GM12878 (cell line): ENCODE measurements at places on chromosomes 6 and 20. TPM values are rescaled to one million over a fixed set of nuclear protein-coding genes. Genes with fewer than 3 reads are reported as not detected.

GRCh38 chr6:154466139-154466538 is 44.3 kb downstream of the CNKSR3 start:
- H3K36me3 ChIP-seq, result no peaks in the 10 kb centered on the region
- H3K4me1 ChIP-seq, result no peaks in the 10 kb centered on the region
- H3K4me3 ChIP-seq, result no peak overlapping the region
- no peak overlapping the region for H3K27ac ChIP-seq
- no peaks in the 10 kb centered on the region for H3K27me3 ChIP-seq

DNA sequence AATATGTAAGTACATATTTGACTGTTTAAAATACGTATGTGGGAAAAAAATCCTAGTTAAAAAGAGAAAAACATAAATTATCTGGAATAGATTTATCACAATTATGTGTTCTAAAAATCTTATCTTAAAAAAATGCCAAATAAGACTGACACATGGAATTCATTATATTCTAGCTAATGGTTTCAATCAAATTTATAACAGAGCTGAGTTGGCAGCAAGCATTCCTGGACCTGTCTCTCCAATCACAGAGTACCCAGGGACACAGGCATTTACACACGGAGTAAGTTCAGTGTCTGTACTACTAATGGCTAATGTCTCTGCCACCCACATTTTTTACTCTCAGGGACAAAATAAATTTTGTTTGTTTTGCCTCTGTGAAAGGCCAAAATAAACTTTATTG is 122.3 kb downstream of the RPS12 start:
- H3K4me1 ChIP-seq, result no peaks in the 10 kb centered on the region
- H3K27me3 ChIP-seq, result peaks cover 3% of the 10 kb centered on the region; the same call in 1 of the 2 replicates
- H3K36me3 ChIP-seq, result no peaks in the 10 kb centered on the region
- H3K4me3 ChIP-seq, result no peak overlapping the region
- DNase-seq, result no peak
- H3K27ac ChIP-seq, result no peak overlapping the region

DNA sequence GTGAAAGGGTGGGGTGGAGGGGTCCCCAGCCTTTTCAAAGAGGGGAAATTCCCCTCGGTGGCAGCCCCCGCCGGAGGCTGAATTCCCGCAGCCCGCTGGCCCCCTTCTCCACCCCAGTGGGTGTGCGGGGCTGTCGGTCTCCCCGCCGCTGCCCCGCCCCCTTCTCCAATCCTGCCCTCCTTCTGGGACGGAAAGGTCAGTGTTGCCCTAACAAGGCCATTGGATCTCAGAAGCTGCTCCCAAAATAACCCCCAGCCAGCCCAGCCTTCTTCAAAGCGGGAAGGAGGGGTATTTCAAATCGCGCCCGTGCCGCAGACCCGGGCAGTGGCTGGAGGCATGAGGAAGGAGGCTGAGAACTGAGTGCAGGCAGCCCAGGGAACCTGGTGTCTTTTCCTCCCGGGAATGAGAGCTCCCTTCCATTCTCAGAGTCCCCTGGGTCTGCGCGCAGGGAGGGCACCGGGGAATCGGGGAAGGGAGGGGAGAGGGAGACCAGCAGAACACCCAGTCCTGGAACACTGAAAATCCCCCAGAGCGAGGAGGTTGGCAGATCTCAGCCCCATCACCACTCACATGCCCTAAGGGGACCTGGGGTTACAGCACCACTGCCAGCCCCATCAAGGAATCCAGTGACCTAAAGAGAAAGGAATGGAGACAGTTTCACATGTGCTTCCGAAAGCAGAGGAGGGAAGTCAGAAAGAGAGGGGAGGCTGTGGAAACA is at the start of gene JPH2:
Gene JPH2 (minus strand): TSS at position 135 of the 718 bp plus-strand sequence. CDS start 483 bp downstream, outside the sequence.
- H3K27me3 ChIP-seq, result peaks cover 12% of the 10 kb centered on the region; the same call in 1 of the 2 replicates
- no peak for DNase-seq
- H3K4me3 ChIP-seq, result no peak within 1 kb of the TSS
- H3K36me3 ChIP-seq, result no peaks in the 10 kb centered on the region
- no peaks in the 10 kb centered on the region for H3K4me1 ChIP-seq

GRCh38 chr6:52839124-52840055 is 1.2 kb downstream of the GSTA5 start:
- no peak overlapping the region for H3K27ac ChIP-seq
- no peaks in the 10 kb centered on the region for H3K4me1 ChIP-seq
- no peak overlapping the region for H3K4me3 ChIP-seq
- no peaks in the 10 kb centered on the region for H3K36me3 ChIP-seq
- H3K27me3 ChIP-seq, result no peaks in the 10 kb centered on the region

CDH4 gene
- total RNA-seq, result not detected in 2 replicates
